ENCODE measurements at places on chromosomes 6 and 20. TPM values are rescaled to one million over a fixed set of nuclear protein-coding genes. Genes with fewer than 3 reads are reported as not detected.

DNA sequence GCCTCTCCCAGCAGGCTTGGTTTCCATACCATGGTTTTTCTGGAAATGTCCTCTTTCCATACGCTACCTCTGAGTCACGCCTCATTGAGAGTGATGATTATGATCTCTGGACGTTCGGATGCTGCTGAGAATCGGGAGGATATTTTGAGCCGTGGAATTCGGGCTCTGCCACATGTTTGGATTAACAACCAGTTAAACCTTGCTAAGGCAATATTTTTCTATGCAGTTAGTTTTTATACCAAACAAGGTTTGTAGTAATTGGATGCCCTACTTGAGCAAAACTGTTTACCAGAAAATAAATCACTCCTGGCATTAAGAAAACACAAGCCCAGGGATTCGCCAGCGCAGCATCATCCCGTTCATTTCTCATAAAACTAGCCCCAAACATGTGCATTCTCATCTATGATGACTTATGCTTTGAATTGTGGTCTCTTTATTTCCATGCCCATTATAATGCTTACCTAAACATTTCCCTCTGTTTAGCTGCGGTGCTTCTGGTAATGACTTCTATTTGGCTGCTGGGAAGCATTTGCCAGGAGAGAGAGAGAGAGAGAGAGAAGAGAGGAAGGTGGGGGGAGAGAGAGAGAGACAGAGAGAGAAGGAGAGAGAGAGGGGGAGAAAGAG, 198.9 kb downstream of the CLIC5 start:
- H3K36me3 ChIP-seq = no peaks in the 10 kb centered on the region
- no peak overlapping the region for H3K4me3 ChIP-seq
- DNase-seq = no peak
- no peak overlapping the region for H3K27ac ChIP-seq
- 0 out of 3 replicates have a peak, but pooled peaks cover 8% of the 10 kb centered on the region for H3K27me3 ChIP-seq
- H3K4me1 ChIP-seq = no peaks in the 10 kb centered on the region

Gene BPIFA1
- total RNA-seq = not detected

DNA sequence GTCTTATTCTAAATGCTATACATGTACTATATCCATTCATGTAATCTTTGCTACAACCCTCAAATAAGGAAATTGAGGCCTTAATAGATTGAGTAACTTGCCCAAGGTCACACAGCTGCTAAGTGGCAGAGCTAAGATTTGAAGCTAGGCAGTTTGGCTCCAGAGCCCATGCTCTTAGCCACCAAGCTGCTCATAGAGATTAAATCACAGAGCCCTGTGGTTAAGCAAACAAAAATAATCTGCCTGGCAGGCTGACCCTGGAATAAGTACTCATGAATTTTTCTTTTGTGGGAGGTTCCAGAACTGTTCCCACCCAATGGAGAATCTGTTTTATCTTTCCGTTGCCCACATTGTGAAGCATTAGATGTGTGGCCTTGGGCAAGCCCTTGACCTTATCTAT, 7.4 kb downstream of the AAR2 start:
- H3K4me1 ChIP-seq = peaks cover 6% of the 10 kb centered on the region
- DNase-seq = no peak
- H3K4me3 ChIP-seq = no peak overlapping the region
- peaks cover 53% of the 10 kb centered on the region for H3K36me3 ChIP-seq

Gene SLC32A1
- not detected for total RNA-seq

GRCh38 chr6:38988736-38989449, 59.7 kb upstream of the GLP1R start:
- no peak for DNase-seq
- no peak overlapping the region for H3K27ac ChIP-seq
- no peak overlapping the region for H3K4me3 ChIP-seq
- no peaks in the 10 kb centered on the region for H3K4me1 ChIP-seq
- no peaks in the 10 kb centered on the region for H3K27me3 ChIP-seq

GRCh38 chr6:158353883-158354877, 41.9 kb downstream of the TULP4 start:
- H3K4me3 ChIP-seq = no peak overlapping the region
- no peaks in the 10 kb centered on the region for H3K27me3 ChIP-seq
- H3K36me3 ChIP-seq = 0 out of 2 replicates have a peak, but pooled peaks cover 2% of the 10 kb centered on the region
- no peak overlapping the region for H3K27ac ChIP-seq
- H3K4me1 ChIP-seq = peaks cover 10% of the 10 kb centered on the region

GRCh38 chr6:128801621-128802020, 81.3 kb upstream of the LAMA2 start:
- no peak overlapping the region for H3K27ac ChIP-seq
- H3K4me3 ChIP-seq = no peak overlapping the region
- no peaks in the 10 kb centered on the region for H3K4me1 ChIP-seq
- DNase-seq = no peak
- H3K27me3 ChIP-seq = no peaks in the 10 kb centered on the region

GRCh38 chr6:88177961-88178464, 11.9 kb upstream of the CNR1 start:
- H3K4me3 ChIP-seq = no peak overlapping the region
- no peak overlapping the region for H3K27ac ChIP-seq
- H3K36me3 ChIP-seq = no peaks in the 10 kb centered on the region
- H3K27me3 ChIP-seq = peaks cover 2% of the 10 kb centered on the region
- H3K4me1 ChIP-seq = peaks cover 12% of the 10 kb centered on the region
- DNase-seq = peak; percentile 44

- H3K27me3 ChIP-seq = no peaks in the 10 kb centered on the region
- no peaks in the 10 kb centered on the region for H3K36me3 ChIP-seq
Observed at GRCh38 chr6:132011582-132011981, 60.4 kb upstream of the CCN2 start.
